ENCODE measurements at places on chromosomes 5 and 9. TPM values are rescaled to one million over a fixed set of nuclear protein-coding genes. Genes with fewer than 3 reads are reported as not detected.

The GTF3C5 gene
- polyA plus RNA-seq, result 74.4 TPM

The ROR2 gene
- 20.5 TPM for polyA plus RNA-seq

The KDM4C gene
- 14.0 TPM for polyA plus RNA-seq

The IFNA21 gene
- not detected for polyA plus RNA-seq

The PCA3 gene
- 0.83 TPM for polyA plus RNA-seq

The DENND4C gene
- 52.6 TPM for polyA plus RNA-seq

The MLANA gene
- 1.4 TPM for polyA plus RNA-seq

The PKD2L2 gene
- 0.13 TPM for polyA plus RNA-seq

- DNase-seq, result no peak
Observed at GRCh38 chr9:133861086-133861485, 122.9 kb upstream of the SARDH start.

- no peak for DNase-seq
Observed at GRCh38 chr9:16125629-16126028, 572.8 kb downstream of the CCDC171 start.

DNA sequence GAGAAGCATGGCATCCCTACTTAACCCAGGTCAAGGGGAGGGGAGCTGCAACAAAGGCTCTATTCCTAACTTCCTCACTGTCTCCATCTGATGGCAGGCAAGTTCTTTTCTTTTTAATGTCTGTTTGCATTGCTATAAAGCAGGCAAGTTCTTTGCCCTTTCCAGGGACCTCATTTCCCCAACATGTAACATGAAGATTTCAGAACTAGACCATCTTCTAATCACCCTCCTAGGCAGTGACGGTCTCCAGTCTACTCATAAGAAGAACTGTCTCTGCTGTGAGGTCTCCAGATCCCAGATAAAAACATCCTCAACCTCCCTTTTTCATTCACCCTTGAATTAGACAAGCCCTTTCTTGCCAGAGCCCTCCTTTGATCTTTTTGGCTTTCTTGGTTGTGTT, 42.1 kb downstream of the PPP1R2B start:
- no peak for DNase-seq

DNA sequence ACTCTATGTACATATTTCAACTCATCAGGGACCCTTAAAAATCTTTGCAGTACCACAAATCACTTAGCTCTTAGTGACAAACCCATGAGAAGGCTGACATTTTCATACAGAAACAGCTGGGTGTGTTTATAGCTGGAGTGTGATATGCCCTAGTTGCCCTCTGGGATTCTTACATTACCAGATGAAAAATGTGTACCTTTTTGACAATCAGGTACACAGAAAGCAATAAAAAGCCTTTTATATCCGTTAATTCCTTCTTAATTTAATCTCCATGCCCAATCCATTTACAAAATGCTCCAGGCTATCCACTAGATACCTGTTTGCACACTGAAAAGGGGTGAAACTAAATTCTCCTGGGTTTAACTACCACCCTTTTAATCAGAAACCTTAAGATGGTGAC, 222.9 kb downstream of the KIAA0825 start:
- no peak for DNase-seq

- peak; percentile 94 for DNase-seq
Observed at GRCh38 chr5:52799983-52800393, 12.3 kb downstream of the ITGA1 start.

GRCh38 chr9:21551401-21551800, 69.3 kb upstream of the IFNE start:
- no peak for DNase-seq

GRCh38 chr5:84724683-84725082, 340.0 kb upstream of the EDIL3 start:
- DNase-seq, result no peak

DNA sequence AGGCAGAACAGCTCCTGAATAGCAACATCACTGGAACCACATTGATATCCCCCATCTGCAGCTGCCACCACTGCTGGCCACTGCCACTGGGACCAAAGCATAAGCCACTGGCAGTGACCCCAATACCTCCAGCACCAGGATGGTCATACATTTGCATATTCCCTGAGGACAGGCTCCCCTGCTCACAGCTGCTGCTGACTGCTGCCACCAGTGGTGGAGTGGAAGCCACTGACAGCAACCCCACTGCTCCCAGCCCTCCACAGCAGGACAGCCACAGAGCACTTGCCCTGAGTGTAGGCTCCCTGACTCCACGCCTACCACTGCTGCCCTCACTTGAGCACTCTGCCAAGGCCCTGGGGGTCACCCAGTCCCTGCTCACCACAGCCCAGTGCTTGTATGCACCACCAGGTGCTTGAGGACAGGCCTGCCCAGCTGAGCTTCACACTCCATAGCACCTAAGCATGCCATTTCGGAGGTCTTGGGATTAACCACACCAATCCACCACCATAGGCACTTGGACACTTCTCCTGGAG, 327.4 kb upstream of the RPS23 start:
- DNase-seq, result no peak

- DNase-seq, result no peak
Observed at GRCh38 chr5:163094492-163095180, 342.8 kb upstream of the CCNG1 start.

GRCh38 chr9:14962193-14962882, 52.1 kb upstream of the FREM1 start:
- no peak for DNase-seq

- DNase-seq, result no peak
Observed at GRCh38 chr5:31678180-31678579, 39.2 kb downstream of the PDZD2 start.

GRCh38 chr9:115739096-115739875, 414.3 kb upstream of the PAPPA start:
- no peak for DNase-seq

DNA sequence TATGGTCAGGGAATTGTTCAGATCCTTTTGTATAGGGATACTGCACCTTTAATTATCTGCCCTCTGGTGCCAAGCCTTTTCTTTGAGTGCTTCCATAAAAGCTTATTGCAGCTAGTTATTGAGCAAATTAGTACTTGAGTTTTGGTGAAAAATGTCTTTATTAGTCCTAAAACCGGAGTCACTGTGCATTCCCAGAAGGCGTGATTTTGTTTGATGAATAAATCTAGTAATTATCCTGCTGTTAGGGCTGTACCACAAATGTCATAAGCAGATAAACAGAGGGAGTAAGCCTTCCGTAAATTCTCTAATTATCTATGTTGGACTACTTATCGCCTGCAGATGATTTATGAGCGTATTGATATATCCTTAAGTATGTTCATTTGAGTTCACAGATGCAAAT, 620.7 kb upstream of the ARRDC3 start:
- DNase-seq, result no peak

DNA sequence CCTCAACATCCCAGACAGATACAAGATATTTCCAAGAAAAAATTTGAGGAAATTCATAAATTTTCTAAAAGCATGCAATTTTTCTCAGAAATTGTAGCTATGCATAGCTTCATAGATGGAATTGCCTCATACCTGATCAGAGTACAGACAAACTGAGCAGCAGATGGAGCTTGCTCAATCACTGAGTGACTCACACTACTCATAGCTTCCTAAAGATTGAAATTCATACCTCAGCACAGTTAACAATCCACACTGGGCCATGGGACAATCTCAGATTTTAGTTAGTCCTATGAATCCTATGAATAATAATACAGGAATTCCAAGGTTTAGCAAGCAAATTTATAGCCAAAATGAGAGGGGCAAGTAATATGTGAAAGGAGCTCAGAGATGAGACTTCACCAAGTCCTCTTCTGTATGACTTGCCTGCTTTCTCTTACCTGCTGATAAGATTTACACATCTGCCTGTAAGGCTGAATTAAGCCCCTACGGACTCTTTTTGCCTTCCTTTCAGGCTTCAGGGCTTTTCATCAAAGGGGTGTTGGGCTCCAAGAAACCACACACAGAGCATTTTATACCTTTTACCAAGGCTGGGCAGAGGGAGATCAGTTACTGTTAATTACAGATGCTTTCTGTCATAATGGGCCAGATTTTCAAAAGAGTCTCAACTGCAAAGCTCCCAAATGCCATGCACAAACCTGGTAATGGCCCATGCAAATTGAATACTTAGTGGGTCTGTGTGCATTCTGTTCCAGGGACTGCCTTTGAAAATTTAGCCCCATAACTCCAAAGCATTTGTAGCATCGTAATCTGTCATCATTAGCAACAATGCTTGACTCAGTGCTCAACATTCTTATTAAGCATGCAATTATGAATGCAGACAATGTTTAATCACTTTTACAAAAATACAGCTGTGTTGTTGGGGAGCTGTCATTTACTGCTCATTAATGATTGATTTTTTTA, 439.3 kb downstream of the DTWD2 start:
- no peak for DNase-seq

DNA sequence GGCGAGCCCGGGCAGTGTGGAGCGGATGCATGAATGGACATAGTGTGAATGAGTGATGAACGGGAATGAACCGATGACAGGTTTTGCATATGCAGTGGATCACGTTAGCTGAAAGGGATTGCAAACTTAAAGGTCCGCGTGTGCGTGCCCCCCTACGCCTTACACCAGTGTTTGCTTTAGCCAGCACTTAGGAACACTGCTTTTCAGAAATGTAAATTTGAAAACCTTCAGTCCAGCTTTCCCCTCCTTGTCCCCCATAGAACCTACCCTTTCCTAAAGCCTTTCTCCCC, 692 bp downstream of the PSAT1 start:
- DNase-seq, result no peak

DNA sequence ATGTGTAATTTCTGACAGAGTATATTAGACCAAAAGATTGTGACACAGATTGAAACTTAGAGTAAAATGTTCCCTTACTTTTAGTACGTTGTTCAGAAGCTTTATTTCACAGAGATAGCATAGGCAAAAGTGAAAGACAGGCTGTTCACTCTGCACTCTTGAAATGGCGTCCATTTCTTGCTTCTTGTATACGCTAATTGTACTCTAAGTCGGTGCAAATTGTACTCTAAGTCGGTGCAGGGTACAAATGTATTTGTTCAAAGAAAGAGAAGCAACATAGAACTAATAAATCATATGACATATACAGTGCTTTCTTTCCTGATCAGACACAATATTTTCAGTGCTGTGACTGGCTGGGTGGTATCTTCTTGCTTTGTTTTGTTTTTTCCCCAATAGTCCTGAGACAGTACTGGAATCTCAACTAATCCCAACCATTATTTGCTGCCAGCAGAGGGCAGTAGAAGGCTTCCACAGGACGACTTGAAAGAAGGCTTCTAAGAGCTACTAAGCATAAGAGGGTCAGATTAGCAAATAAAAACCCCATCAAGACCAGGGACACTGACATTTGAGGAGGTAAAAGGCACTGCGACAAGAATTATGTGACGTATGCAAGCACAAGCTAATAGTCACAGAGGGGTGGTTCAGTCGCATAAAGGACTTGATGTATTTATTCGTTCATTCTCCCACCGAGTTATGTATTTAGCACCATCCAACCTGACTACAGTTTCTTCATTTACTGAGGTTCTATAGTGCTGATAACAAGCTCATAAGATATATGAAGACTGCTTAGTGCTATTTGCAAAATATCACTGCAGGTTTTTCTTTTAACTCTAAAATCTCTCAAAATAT, 831.8 kb downstream of the TAF11L14 start:
- DNase-seq, result peak; percentile 55

- DNase-seq, result no peak
Observed at GRCh38 chr9:73143711-73144328, 7.8 kb upstream of the ANXA1 start.

DNA sequence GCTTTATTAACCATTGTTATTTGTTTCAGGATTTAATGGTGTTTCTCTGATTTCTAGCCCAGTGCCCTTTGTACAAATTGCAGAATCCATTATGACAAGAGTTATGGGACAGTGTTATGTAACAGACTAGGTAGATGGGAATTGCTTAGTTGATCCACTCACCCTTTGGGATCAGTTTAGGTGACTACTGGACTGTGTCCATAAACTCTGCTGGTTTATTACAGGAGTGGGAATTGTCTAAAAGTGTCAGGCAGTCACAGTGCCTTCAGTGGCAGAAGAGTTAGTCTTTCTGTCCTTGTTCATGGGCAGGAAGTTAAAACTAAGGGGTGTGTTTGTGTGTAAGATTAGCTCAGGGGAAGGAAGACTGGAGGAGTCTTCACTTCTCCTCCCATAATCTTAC, 29.3 kb downstream of the RCL1 start:
- DNase-seq, result no peak

- DNase-seq, result no peak
Observed at GRCh38 chr5:135218790-135219568, 180.1 kb downstream of the MACROH2A1 start.

DNA sequence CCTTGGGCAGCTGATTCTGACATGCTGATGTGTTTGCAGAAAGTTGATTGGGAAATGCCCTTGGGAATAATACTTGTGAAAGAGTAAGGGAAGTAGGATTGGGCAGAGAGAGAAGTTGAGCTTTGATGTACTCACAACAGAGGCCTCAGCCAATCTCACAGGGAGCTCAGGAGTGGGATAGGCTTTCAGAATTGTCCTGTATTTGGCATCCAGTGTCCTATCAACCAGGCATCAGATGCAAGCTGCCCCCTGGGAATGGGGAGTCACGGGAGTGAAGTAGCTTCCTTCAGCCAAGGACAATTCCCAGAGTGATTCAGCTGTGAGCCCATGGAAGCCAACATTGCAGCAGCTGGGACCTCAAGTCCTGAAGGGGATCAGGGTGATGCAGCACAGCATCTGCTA, 39.6 kb downstream of the DMAC1 start:
- DNase-seq, result no peak

GRCh38 chr5:44358421-44358820, 30.8 kb downstream of the FGF10 start:
- DNase-seq, result no peak

- no peak for DNase-seq
Observed at GRCh38 chr9:3263698-3264097, 262.1 kb downstream of the RFX3 start.

DNA sequence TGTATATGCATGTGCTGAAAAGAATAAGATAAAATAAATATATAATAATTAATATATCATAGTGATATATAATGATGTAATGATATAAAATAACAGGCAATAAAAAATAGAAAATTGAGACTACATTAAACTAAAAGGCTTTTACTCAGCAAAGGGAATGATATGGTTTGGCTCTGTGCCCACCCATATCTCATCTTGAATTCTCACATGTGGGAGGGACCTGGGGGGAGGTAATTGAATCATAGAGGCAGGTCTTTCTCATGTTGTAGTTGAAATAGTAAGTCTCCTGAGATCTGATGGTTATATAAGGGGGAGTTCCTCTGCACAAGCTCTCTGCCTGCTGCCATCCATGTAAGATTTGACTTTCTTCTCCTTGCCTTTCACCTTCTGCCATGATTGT, 1550.9 kb upstream of the CDH6 start:
- no peak for DNase-seq

GRCh38 chr5:103743421-103743820, 180.8 kb upstream of the NUDT12 start:
- no peak for DNase-seq

DNA sequence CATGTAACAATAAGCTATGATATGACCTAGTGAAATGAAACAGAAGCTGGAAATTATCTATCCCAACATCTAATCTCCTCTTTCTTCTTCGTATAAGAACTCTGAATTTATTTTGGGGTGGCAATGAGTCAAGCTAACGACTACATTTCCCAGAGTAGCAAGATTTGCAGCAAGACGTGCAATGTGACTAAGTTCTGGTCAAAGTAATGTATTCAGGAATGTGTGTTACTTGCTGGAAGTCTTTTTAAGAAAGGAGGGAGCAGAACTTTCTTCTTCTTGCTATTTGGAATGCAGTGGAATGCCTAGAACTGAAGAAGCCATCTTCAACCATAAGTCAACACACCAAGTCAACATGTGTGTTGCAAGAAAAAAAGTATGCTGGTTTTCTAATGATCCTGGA, 406.6 kb upstream of the MEF2C start:
- no peak for DNase-seq

GRCh38 chr9:124810663-124811355, 33.9 kb downstream of the OLFML2A start:
- no peak for DNase-seq
